ENCODE measurements at places on chromosomes 11 and 22. TPM values are rescaled to one million over a fixed set of nuclear protein-coding genes. Genes with fewer than 3 reads are reported as not detected.

Gene ANO1
- 2.6 TPM for total RNA-seq

Gene OR10D3
- total RNA-seq = not detected

Gene PTPMT1
- total RNA-seq = 79.7 TPM

Gene ME3
- total RNA-seq = 16.6 TPM

Gene CCDC15
- 0.53 TPM for total RNA-seq

Gene FGF4
- not detected for total RNA-seq

Gene COMMD9
- 38.4 TPM for total RNA-seq

Gene TMEM121B
- 0.16 TPM for total RNA-seq

Gene TTC28
- total RNA-seq = 2.5 TPM

Gene FOSL1
- 107 TPM for total RNA-seq

Gene CDC45
- 23.6 TPM for total RNA-seq

Measured in A549 treated with AZD2906 at 1 μM for 4 hours (cell line).